Activated T-helper 1 cell treated with anti-CD3 and anti-CD28 coated beads, Interleukin-2, amount 50 U/mL, for 16 hours (primary cell): ENCODE measurements at places on chromosomes 3 and 15.

DNA sequence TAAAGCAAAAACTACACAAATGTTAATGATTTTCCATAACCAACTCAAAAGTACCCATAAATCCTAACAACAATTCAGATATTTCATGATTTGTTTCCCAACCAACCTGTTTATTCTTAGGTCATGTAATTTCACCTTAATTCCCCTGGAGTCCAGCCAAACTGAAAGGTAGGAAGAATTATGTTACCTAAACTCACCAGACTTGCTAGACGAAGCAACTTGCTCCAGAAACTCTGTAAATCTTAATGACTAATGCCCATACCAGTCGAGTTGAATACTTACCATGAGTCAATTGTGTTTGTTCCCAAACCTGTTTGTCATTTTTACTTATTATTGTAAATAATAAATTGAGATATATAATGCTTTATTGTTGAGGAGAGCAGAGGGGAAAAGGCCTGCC is 1030.0 kb downstream of the TBL1XR1 start:
- DNase-seq: no peak

GRCh38 chr3:39284457-39284881 is 4.6 kb upstream of the CX3CR1 start:
- no peak for DNase-seq

DNA sequence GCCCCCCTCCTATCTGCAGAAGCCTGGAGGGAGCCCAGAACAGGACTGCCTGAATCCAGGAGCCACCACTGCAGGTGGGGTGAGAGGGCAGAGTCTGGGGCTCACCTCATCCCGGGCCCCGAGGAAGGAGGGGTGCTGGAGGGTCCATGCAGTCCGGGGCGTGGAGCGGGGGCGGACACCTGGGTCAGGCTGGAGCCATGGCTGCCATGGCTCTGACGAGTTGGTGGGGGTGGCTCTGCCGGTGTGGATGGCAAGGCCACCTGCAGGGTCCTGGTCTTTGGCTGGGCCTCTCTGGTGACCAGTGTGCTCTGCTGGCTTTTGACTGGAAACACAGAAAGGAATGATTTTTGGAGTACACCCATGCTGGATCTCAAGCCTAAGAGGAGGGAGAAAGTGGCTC is 47.4 kb downstream of the DZIP1L start:
- DNase-seq: no peak

DNA sequence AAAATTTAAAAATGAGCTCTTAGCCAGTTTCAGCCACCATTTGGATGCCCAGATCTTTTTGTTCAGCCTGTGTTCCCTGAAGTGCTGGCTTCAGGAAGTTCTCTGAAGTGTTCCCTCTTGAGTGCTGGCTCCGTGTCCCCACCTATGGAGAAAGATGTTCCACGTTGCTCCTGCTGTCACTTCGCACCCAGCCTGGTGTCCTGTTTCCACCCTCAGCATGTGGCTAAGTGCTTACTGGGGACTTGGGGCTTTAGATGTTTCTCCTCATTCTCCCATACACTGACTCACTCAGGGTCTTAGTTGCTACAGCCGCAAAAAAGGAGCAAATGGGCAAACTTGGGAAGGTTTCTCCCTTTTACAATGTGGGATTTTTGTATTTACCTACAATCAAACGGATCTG is 16.6 kb downstream of the CHCHD6 start:
- no peak for DNase-seq

GRCh38 chr3:188861842-188862744 is 309.7 kb upstream of the TPRG1 start:
- DNase-seq: no peak

DNA sequence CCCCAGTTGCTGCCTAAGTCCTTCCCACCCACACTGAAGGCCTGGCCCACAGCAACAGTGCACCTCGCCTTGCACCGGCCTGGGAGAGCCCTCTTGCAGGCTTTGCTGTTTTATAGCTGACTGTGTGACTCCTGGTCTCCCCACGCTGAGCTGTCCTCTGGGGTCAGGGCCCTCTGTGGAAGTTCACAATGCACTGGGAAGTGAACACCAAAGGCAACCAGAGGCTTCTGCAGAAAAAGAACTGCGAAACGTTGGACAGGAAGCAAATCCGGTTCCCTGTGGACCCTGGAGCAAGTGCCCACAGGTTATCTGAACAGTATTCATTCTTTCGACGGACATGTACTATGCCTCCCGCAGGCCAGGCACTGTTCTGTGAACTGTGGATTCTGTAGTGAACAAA is 737 bp upstream of the EPHB1 start:
- DNase-seq: no peak

DNA sequence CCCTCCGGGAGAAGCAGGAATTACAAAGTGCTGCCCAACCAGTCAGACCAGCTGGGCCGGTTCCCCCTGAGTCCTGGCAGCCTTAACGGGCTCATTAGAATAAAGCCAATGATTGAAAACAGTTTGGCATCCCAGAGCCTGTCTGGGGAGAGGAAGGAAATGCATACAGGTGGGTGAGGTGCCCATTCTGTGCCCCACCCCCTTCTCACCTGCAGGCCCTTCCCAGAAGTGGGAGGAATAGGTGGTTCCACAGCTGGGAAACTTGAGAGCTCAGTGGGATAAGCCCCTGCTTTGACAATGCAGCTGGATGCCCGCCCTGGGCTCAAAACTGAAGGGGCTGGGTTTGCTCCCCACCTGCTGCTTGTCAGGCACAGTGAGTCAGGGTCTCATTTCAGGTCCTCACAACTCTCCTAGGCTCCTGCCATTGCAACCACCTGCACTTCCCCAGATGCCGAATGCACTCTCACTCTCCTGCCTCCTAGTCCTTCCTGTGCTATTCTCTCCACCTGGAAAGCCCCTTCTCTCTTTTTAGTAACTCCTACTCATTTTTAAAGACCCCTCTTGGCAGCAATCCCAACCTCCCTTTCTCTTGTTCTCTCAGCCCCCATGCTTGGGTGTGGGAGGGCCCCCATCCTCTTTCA is 5.5 kb upstream of the BUB1B start:
- no peak for DNase-seq

GRCh38 chr3:140216249-140216648 is 281.3 kb downstream of the CLSTN2 start:
- DNase-seq: no peak

DNA sequence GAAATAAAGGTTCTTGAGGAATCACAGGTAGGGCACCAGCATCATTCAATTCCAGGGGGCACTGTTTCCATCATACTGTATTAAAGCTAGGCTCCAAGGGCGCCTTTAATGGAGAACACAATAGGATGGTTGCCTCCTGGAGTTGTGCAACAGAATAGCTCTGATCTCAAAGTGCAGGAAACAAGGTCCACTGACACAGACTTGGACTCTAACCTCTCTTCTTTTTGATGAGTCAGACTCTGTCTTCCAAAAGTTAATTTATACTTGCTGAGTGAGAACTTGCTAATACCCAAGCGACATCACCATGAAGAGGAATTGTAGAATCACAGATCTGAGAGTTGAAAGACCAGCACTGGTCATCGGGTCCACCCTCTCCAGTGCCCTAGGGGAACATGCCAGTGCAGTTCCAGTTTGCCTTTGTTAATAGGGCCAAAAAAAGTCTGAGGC is 94.4 kb upstream of the PHLDB2 start:
- DNase-seq: no peak

DNA sequence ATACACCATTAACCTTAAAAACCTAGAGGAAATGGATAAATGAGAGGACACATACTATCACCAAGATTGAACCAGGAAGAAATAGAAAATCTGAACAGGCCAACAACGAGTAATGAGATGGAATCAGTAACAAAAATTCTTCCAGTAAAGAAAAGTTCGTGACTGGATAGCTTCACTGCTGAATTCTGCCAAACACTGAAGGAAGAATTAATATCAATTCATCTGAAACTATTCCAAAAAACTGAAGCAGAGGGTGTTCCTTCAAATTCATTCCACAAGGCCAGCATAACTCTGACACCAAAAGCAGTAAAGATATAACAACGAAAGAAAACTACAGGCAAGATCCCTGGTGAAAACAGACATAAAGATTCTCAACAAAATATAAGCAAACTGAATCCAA is 195.8 kb upstream of the GPR149 start:
- no peak for DNase-seq

GRCh38 chr3:7800006-7800780 is 701.4 kb upstream of the LMCD1 start:
- DNase-seq: no peak

GRCh38 chr3:69879051-69879450 is 120.5 kb upstream of the SAMMSON start:
- no peak for DNase-seq

- no peak for DNase-seq
Observed at GRCh38 chr3:170848292-170848917, 21.6 kb downstream of the RPL22L1 start.

DNA sequence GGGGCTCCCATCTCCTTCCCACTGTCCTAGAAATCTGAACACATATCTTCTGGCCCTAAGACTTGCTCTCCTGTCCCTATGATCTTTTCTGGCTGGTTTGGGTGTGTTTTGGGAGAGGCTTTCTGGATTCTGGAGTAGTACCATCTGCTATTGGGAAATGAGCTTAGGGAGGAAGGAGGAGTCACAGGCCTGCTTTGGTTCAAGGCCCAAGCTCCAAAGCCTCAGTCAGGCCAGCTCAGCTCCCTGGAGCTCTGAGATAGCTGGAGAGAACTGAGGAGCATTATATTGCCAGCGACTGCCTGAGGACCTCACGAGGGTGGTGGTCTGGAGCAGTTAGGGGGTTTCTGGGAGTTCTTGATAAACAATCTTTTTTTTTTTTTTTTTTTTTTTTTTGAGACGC is 18.7 kb downstream of the RASGRF1 start:
- DNase-seq: no peak

- peak; percentile 22 for DNase-seq
Observed at GRCh38 chr15:74826364-74826819, at the start of gene CPLX3. TSS of gene CPLX3 (plus strand) at chr15:74826627. CDS start at chr15:74826704, 77 bp downstream.

DNA sequence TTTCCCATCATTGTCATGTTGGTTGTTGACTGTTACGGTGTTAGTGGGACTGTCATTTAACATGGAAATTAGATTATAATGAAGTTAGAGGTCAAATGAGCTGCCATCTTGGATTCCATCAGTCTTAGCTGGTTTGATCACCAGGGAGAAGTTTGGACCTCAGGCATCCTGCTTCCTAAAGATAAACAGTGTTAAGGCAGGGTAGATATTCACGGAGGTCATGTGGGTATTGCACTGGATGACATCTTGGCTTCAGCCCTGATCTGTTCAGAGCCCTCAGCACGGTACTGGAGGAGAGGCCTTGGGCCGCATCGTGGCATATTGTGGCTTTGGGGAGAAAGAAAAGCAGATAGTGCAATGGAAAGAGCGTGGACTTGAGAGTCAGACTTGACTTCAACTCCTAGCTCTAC is 11.1 kb upstream of the MUC20 start:
- no peak for DNase-seq

- DNase-seq: no peak
Observed at GRCh38 chr15:33822479-33822878, 145.8 kb upstream of the CHRM5 start.

GRCh38 chr3:122014741-122015140 is 7.3 kb downstream of the ILDR1 start:
- DNase-seq: no peak

DNA sequence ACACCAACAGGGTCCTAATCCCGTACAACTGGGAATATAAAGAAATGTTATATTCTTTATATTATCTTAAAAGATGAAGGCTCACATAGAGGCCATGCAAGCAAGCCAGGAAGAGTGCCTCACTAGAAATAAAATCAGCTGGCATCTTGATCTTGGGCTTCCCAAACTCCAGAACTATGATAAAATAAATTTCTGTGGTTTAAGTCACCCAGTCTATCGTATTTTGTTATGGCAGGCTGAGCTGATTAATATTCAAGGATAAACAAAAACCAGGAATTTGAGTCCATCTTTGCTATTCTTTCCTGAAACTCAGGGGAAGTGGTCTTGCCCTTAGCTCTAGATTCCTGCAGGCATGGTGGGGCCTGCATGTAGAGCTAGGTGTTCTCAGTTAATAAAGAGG is 42.7 kb downstream of the ATOSA start:
- DNase-seq: no peak

- DNase-seq: no peak
Observed at GRCh38 chr3:143478115-143478693, 358.6 kb downstream of the CHST2 start.

GRCh38 chr3:192303235-192303634 is 424.1 kb downstream of the FGF12 start:
- no peak for DNase-seq

DNA sequence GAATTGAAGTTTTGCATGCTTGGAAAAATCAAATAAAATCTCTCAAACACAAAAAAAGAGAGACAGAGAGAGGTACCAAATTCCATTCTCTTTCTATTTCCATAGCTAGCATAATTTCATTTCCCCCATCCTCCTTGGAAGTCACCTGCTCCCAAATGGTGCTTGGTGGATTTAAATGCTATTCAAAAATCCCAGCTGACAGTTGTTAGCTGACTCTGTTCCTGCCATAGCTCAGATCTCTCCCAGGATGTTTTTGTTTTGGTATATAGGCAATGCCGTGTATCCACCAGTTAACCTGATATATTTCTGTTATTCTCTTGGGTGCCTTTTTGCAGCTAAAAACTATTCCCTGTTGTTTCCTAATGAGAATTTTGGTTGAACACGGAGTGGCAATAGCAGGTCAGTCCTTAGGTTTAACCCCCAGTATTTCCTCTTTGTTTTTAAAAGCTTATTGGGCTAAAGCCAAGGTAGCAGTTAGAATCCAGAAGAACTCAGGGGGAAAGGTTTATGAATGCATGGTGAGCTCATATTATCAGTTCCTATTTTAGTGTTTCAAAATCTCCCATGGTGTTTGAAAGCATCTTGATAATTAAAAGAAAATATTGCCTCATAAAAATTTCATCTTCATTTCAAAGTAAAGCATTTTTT is 240.0 kb upstream of the GBE1 start:
- no peak for DNase-seq

GRCh38 chr15:65210770-65211481 is at the start of gene CILP:
TSS of gene CILP (minus strand) at chr15:65211473. CDS start at chr15:65209755, 1,718 bp downstream.
- no peak for DNase-seq
